Activated CD8-positive, alpha-beta T cell treated with anti-CD3 and anti-CD28 coated beads for 36 hours (primary cell): ENCODE measurements at places on chromosomes 16 and 17. TPM values are rescaled to one million over a fixed set of nuclear protein-coding genes. Genes with fewer than 3 reads are reported as not detected.

- peaks cover 20% of the 10 kb centered on the region for H3K27me3 ChIP-seq
- no peak overlapping the region for H3K27ac ChIP-seq
- H3K4me3 ChIP-seq, result no peak overlapping the region
Observed at GRCh38 chr17:43718544-43718943, 40.0 kb downstream of the SOST start.

GRCh38 chr17:75553295-75554110, 28.0 kb downstream of the LLGL2 start:
- H3K4me1 ChIP-seq, result no peaks in the 10 kb centered on the region
- no peaks in the 10 kb centered on the region for H3K36me3 ChIP-seq
- H3K27ac ChIP-seq, result no peak overlapping the region
- no peak for DNase-seq

ASPA gene
- not detected for total RNA-seq

CHD9 gene
- total RNA-seq, result 16.3 TPM

CSH1 gene
- total RNA-seq, result not detected

GRCh38 chr17:27381007-27381501, 75.2 kb upstream of the KSR1 start:
- H3K27me3 ChIP-seq, result peaks cover 11% of the 10 kb centered on the region
- DNase-seq, result peak; percentile 91
- no peak overlapping the region for H3K4me3 ChIP-seq
- no peaks in the 10 kb centered on the region for H3K4me1 ChIP-seq
- no peak overlapping the region for H3K27ac ChIP-seq
- H3K36me3 ChIP-seq, result no peaks in the 10 kb centered on the region

DNA sequence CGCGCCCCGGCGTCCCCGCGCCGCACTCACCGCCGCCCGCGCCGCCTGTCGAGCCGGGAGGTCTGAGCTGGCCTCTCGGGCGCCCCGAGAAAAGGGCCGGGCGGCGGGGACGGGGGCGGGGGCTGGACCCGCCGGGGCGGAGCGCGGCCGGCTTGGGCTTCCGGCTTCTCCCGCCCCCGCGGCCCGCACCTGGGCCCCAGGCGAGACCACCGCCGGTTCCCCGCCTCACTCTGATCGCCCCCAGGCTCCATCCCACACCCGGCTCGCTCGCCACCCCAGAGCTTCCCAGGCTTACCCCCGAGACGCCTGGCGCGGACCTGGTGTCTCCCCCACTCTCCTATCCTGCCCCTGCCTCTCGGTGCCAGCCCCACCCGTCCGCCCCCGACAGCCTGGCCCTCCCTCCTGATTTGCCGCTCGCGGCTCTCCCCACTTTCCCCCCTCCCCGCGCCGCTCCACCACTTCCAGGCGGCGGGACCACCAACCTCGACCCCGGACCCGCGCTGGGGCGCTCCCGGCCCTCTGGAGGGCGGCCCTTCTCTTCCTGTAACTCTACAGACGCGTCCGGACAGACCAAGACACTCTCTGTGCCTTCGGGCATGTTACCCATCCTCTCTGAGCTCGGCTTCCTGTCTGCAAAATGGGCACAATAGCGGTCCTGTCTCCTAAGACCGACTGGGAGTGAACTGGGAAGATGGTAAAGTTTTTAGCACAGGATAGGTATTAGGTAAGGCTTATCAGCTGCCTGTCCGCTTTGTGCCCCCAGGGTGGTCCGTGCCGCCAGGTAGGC, at the start of gene LITAF:
TSS of gene LITAF (minus strand) at position 64 of the 787 bp plus-strand sequence. CDS start 30,189 bp downstream, outside the sequence.
- H3K36me3 ChIP-seq, result peaks cover 22% of the 10 kb centered on the region
- H3K4me1 ChIP-seq, result peaks cover 29% of the 10 kb centered on the region
- H3K4me3 ChIP-seq, result peak within 1 kb of the TSS; percentile 86
- peak; percentile 68 for DNase-seq
- H3K27me3 ChIP-seq, result no peaks in the 10 kb centered on the region
- H3K27ac ChIP-seq, result peak within 1 kb of the TSS; percentile 96

- peaks cover 10% of the 10 kb centered on the region for H3K4me1 ChIP-seq
- H3K27me3 ChIP-seq, result peaks cover 3% of the 10 kb centered on the region
- H3K4me3 ChIP-seq, result no peak overlapping the region
- H3K36me3 ChIP-seq, result no peaks in the 10 kb centered on the region
- DNase-seq, result peak; percentile 21
- no peak overlapping the region for H3K27ac ChIP-seq
Observed at GRCh38 chr17:32859857-32860525, 16.9 kb downstream of the MYO1D start.

COA3 gene
- total RNA-seq, result 24.9 TPM

DNA sequence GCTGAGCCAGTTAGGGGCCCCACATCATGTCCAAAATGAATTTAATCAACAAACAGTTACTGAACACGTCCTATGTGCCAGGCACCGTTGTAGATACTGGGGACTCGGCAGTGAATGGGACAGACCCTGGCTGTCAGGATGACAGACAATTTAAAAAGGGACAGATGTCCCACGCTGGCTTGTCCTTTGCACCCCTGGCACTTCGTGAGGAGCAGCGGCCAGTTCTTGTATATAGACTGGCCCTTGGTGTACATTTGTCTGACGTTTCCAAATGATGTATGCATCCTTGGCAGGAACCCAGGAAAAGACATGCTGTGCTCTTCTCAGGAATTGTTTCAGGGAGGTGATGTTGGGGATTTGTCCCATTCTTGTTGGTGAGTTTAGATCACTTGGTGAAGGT, 21.1 kb downstream of the IL4R start:
- H3K27me3 ChIP-seq, result no peaks in the 10 kb centered on the region
- no peak for DNase-seq
- no peak overlapping the region for H3K4me3 ChIP-seq
- H3K36me3 ChIP-seq, result peaks cover 86% of the 10 kb centered on the region

DNA sequence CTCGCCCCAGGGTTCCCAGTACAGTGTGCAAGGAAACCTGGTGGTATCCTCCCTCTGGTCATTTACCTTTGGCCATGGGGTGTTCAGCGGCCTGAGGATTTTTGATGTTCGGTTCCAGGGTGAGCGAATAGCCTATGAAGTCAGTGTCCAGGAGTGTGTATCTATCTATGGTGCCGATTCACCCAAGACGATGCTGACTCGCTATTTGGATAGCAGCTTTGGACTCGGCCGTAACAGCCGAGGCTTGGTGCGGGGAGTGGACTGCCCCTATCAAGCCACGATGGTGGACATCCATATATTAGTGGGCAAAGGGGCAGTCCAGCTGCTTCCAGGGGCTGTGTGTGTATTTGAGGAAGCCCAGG, 1.2 kb downstream of the AOC2 start:
- peaks cover 19% of the 10 kb centered on the region for H3K4me1 ChIP-seq
- no peak for DNase-seq
- peaks cover 28% of the 10 kb centered on the region for H3K36me3 ChIP-seq
- H3K4me3 ChIP-seq, result no peak overlapping the region
- H3K27ac ChIP-seq, result peak overlapping the region; percentile 85
- H3K27me3 ChIP-seq, result no peaks in the 10 kb centered on the region

GRCh38 chr16:73000020-73000906, 47.7 kb downstream of the ZFHX3 start:
- H3K36me3 ChIP-seq, result no peaks in the 10 kb centered on the region
- H3K4me3 ChIP-seq, result no peak overlapping the region
- no peak for DNase-seq

GRCh38 chr16:84667600-84668309, 19.4 kb downstream of the KLHL36 start:
- peaks cover 14% of the 10 kb centered on the region for H3K4me1 ChIP-seq
- no peak for DNase-seq
- peaks cover 13% of the 10 kb centered on the region for H3K36me3 ChIP-seq
- H3K27me3 ChIP-seq, result no peaks in the 10 kb centered on the region

DNA sequence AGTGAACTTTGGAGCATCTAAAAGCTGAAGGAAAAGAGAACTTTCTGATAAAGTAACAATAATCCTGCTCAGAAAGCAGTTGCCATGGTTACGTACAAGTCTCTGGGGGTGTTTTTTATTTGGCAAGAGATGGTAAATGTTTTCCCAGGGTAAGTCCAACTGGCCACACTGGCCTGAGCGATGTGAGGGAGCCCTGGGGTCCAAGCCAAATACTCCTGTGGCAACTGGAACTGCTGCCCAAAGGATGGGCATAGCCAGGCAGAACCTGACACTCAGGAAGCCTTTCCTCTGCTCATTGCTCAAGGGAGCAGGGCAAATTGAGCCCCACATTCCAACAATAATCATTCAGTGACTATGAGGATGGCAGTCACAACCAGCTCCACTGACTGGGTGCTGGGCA, 26.8 kb upstream of the WSCD1 start:
- H3K27ac ChIP-seq, result no peak overlapping the region
- H3K27me3 ChIP-seq, result no peaks in the 10 kb centered on the region
- no peak overlapping the region for H3K4me3 ChIP-seq
- no peaks in the 10 kb centered on the region for H3K4me1 ChIP-seq
